Fibroblast of gingiva (primary cell): ENCODE measurements at places on chromosomes 3 and 15.

DNA sequence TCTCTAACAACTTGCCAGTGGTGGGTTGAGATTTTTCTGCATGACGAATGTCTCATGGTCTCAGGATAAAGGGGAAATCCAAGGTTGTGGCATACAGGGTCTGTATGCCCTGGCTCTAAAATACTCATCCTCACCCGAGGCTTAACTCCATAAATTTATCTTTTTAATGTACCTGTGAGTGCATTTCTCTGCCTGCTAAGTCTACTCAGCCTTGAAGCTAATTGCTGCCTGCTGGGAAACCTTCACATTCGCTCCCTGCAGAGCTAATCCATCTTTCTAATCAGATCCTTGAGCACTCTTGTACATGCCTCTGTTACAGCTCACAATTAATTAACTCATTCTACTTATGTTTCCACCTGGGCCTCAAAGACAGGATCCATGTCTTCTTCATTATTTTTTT lies 93.8 kb downstream of the CMSS1 start:
- DNase-seq, result no peak

DNA sequence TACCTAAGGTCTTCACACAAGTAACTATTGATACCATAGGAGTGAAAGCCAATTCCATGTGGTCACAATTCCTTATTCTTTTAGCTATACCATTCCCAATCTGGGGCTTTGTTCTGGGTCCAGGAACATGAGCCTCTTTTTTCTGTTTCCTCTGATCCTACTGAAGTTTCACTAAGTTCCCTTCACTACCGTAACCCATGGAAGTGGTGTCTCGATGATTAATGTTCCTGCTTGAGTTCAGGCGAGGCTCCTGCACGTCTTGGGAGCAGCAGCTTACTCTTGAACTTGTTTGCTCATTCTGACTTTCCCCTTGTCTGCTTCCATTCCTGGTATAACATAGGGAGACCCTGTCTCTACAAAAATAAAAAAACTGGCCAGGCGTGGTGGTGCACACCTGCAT lies 23.6 kb downstream of the ZNF592 start:
- DNase-seq, result no peak

DNA sequence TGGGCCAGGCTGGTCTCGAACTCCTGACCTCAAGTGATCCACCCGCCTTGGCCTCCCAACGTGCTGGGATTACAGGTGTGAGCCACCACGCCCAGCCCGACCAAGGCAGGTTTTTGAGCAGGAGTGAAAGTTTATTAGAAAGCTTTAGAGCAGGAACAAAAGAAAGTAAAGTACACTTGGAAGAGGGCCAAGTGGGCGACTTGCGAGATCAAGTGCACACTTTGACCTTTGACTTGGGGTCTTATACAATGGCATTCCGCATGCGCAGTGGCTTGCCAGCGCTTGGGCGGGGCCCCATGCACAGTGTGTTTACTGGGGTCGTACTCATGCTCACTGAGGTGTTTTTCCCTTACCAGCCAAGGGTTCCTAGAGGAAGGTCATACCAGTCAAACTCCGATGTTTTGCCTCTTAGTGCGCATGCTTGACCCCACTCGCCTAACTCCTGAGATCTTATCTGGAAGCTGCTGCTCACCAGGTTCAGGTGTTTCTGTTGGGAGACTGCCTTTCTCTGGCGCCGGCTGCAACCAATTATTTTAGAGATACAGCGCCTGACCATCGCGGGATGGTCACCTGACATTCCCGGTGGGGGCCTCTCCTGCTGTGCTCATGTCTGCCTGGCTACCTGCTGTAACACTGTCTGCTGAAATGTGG lies 46.9 kb upstream of the FLNB start:
- no peak for DNase-seq

DNA sequence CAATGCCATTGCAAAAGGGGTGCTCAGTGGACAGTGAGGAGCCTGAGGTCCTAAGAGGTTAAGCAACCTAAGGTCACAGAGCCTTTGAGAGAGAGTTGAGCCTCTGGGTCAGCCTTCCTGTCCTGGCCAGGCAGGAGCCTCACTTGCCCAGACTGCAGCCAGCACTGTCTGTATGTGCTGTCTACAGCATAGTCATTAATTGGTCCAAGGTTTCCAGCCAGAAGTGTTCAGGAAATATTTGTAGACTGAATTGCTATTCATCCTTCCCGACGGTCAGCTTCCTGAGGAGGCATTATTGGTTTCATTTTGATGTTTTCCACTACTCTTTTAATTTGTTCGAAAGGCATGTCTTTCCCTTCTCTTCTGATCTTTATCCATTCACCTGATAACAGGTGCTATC lies 8.1 kb downstream of the SEC13 start:
- DNase-seq, result no peak

GRCh38 chr3:73600293-73600938 lies 24.3 kb downstream of the PDZRN3 start:
- DNase-seq, result peak; percentile 98
